T follicular helper cell (primary cell): ENCODE measurements at places on chromosomes 7 and 10.

DNA sequence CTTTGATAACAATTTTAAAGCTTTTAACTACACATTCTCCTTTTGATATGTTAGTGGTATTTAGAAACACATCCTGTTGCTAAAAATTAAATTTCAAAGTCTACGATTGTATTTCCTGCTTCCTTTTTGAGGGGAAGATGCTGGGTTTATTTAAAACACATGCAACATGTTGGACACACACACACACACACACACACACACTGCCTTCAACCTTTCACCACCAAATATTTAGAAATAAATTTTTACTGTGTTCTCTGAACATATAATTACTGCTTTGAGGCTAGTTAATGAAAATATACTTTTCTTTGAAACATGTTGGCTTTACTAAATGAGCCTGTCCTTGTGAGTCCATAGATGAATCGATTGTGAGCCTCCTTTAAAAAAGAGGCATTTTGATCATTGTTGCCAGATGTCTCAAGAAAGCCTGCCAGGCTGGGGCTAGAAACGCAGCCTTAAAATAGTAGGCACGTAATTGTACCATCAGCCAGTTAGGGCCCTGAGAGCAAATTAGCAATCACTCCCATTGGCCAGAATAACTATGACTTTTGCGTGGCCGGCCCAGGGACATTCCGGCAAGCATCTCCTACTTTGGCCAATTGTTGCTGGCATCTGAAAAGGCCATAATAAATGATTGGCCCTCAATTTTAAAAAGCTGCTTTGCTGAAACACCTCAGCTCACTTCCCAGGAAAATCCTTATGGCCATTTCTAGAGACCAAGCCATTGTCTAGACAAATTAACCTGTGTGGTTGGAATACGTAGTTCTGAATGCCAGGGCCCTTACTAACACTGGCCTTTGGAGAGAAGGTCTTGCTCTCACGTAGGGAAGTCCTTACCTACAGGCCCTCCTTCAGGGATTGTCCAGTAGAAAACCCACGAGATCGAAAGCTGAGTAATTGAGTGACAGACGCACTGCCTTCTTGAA, 9.9 kb upstream of the TEX36 start:
- DNase-seq: no peak

GRCh38 chr10:12902851-12903358, 98.6 kb downstream of the CCDC3 start:
- no peak for DNase-seq

DNA sequence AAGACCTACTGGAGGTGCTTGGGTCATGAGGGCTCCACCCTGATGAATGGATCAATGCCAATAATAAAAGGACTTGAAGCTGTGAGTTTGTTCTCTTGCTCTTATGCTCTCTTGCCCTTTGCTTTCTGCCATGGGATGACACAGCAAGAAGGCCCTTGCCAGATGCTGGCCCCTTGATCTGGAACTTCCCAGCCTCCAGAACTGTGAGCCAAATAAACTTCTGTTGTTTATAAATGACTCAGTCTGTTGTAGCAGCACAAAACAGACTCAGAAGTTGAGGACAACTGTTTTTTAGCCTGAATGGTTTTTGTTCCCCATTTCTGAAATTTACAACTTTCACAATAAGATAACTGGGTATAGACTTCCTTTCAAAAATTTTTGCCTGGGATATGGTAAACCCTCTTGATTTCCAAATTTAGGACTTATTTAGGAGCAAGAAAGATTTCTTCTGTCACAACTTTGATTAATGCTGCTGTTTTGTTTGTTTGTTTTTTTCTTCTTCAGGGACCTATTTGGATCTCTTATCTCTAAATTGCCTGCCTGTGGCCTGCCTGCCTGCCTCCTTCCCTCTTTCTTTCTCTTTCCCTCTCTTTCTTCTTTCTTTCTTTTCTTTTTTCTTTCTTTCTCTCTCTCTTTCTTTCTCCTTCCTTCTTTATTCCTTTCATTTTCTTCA, 12.1 kb downstream of the ENTPD1 start:
- DNase-seq: no peak

- no peak for DNase-seq
These were observed 47.7 kb upstream of the MGAM2 start for GRCh38 chr7:142063551-142064442.

GRCh38 chr10:117578999-117579590, 36.5 kb downstream of the EMX2 start:
- DNase-seq: no peak

DNA sequence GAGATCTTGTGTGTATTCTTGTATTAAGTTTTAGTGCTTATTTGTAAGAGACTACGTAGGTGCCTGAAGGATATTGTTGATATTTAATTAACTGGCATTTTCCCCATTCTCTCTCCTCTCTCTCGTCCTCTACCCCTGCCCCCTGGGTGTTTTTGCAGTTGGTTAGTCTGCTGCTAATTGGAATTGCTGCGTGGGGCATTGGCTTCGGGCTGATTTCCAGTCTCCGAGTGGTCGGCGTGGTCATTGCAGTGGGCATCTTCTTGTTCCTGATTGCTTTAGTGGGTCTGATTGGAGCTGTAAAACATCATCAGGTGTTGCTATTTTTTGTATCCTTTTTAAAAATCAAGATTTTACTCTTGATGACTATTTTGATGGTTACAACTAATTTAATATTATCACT, 22.5 kb downstream of the TSPAN13 start:
- no peak for DNase-seq
